ENCODE measurements at places on chromosomes 5 and 9. TPM values are rescaled to one million over a fixed set of nuclear protein-coding genes. Genes with fewer than 3 reads are reported as not detected.
A peak's percentile ranks its signal among the peaks of the same experiment; 100 is the strongest.

The PCDHGA11 gene
- 3.8 TPM for total RNA-seq

The PIP5KL1 gene
- total RNA-seq: 0.85 TPM

The ITGA1 gene
- total RNA-seq: 28.4 TPM

The IL3 gene
- not detected for total RNA-seq

The CCDC183 gene
- 2.1 TPM for total RNA-seq

The SPINK4 gene
- not detected for total RNA-seq

The DIRAS2 gene
- total RNA-seq: 0.30 TPM

The MAPK9 gene
- total RNA-seq: 40.9 TPM

The PCDHA10 gene
- 0.05 TPM for total RNA-seq

The PCDHB5 gene
- total RNA-seq: 2.3 TPM

The LECT2 gene
- total RNA-seq: not detected

The HAVCR2 gene
- 3.1 TPM for total RNA-seq

The CD74 gene
- total RNA-seq: 251 TPM

The PCDHB4 gene
- total RNA-seq: 0.80 TPM

The ZDHHC11 gene
- total RNA-seq: 18.7 TPM

DNA sequence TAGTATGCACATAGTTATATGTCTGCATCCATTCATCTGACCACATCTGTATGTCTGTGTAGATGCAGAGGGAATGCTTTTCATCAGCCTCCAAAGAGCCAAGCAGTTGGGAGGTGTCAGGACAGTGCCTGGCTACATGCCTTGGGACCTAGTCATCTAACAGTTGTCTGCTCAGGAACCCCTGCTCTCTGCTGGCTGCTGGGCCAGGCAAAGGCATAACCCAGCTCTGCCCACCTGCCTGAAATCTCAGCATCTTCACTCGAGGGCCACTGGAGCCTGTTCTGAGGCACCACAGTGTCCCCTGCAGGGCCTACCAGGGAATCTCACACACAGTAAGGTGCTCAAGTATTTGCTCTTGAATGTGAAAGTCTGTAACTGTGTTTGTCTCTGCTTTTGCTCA is 3.7 kb downstream of the C9orf50 start:
- DNase-seq: no peak

DNA sequence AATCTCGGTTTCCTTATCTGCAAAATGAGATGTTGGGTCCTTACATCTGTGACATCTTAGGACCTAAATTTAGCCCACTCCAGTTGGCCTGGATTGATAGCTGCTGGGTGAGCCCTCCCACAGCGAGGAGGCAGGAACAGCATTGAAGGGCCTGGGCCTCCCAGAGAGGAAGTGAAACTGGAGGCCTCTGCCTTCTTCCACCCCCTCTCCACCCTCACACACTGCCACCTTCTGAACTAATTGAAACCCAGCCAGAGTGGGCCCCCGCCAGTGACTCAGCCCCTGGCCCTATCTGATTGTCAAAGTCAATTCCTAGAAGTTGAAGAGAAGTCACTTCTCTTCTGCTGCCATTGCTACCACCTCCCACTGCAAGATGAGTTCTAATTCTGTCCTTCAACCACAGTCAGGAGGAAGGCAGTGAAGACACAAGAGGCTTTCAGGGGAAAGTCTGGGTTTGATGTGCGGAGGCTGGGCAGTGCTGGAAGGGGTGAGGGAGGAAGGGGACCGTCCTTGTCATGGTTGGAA is 55.2 kb upstream of the NEK6 start:
- DNase-seq: peak; percentile 51

DNA sequence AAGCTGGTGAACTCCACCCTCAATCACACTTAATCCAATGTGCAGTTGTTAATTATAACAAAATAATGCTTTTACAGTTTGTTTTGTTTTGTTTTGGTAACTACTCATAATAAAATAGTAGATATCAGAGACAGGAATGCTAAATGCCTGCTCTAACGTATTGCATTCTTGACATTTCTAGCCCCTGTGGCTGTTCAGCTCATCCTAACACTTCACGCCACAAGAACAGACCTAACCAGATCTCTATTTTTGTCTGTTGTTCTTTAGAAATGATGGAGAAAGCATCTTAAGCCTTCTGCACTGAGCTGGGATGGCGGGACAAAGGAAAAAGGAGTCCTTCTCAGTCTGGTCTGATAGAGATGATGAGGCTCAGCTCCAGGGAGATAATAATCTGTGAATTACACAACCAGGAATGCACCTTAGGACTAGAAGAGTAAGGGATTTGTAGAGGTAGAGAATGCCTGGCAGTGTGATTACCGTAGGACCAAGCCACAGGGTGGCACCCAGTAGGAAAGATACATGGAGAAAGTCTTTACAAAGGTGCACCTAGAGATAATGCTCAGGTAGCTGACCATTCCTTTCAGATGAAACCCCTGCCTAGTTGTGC is 628.8 kb downstream of the PDE4D start:
- no peak for DNase-seq

DNA sequence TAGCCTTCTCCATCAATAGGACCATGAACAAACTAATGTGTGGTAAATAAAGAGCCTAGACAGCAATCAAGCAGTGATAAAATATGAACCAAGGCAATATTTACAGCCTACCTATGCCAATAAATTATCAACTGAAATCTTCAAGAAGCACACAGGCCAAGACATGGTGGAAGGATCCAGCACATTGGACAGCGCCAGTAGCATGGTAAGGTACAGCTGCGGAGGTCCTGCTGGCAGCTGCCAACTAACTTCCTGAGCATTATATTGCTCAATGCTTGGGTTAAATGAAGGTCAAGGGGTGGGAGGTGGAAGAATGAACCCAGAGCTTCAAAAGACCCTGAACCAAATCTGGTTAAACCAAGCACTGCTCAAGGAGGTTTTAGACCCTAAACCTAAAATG is 16.5 kb upstream of the SPDL1 start:
- no peak for DNase-seq

DNA sequence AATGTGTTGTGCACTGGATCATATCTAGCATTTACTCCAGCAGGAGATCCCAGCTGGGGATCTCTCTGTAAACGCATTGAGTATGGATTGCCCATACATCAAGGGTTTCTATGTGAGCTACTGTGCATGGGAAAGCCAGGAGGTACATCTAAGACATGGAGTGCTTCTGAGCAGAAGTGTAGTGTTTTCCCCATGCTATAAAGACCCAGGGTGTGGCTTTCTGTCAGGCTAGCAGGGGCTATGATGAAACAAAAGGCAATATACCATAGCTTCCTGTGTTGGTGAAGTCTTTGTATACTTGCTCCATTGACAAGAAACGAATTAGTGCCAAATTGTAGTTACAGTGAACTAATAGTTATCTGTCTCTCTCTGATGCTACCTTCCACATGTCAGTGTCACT is 329.3 kb upstream of the TLE4 start:
- no peak for DNase-seq

DNA sequence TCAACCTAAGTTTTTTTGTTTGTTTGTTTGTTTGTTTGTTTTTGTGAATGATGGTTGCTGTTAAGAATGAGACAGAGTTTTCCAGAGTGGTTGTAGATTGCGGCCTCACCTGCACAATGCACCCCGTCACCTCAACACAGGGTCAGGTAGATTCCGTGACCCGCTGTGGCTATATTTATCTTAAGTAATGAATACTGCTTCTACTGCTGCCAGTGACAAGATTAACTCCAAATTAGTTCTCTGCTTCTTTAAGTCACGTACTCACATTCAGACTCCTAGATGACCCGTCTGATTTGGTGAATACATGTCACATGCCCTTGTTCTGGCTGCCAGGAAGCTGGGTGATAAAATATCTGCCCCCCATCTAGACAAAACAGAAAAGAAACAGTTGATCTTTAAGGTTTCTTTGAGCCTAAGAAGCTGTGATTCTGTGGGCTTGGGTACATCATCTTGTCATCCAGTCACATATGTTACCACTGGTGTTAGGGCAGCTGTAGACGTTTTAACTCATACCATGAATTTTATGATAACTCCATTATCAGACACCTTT is 52.9 kb downstream of the CFAP95 start:
- no peak for DNase-seq

GRCh38 chr5:134240421-134240962 is 14.6 kb upstream of the PPP2CA start:
- DNase-seq: no peak

GRCh38 chr9:134127616-134128015 is 8.3 kb upstream of the WDR5 start:
- DNase-seq: no peak

DNA sequence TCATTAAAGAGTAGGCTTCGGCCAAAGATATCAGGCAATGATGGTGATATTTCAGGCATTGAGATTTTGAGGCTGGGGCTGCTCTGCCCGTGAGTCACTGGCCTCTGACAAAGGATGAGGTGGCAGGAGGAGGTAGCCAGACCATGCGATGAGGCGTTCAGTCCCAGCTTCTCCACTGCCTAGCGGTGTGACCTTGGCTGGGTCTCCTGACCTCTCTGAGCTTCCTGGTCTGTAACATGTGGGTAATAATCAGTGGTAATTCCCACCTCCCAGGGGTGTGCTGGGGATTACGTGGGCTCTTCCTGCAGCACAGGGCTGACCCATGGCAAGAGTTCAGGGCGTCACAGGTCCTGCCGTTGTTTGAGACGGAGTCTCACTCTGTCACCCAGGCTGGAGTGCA is 73.2 kb upstream of the RAPGEF1 start:
- DNase-seq: no peak

DNA sequence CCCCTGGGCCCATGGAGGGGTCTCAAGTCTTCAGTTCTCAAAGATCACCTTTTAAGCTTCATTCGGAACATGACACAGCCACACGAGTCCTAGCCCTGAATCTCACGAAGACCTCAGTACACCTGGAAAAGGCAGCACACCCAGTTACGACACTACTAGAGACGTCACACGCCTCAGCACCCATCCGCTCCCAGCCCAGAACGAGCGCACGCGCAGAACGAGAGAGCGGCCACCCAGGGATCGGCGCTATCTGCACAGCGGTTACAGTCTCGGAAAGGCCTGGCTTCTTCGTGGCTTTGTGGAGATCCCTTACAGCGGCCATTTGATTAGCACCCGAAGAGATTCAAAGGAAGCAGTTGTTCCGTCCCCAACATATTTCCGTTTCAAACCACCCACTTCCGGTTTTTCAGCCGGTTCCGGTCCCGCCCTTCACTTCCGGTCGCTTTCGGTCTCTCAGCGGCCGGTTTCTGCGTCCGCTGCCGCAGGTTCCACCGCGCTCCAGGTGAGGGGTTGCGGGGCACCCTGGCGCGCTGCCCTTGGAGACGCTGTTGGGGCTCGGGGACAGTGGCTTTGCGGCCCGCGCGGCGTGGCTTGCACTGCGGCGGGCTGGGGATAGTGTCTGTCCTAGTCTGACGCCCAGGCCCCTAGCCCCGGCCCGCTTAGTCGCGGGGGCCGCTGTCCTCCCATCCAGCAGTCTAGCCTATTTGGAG is at the start of gene UBLCP1:
UBLCP1 (plus strand) TSS at position 432 of the 710 bp plus-strand sequence. CDS start 5,626 bp downstream, outside the sequence.
- peak; percentile 80 for DNase-seq

GRCh38 chr5:135040034-135040332 is 6.0 kb upstream of the PITX1 start:
- DNase-seq: no peak

- no peak for DNase-seq
Observed at GRCh38 chr9:690517-691111, 150.9 kb upstream of the DMRT1 start.

- DNase-seq: no peak
Observed at GRCh38 chr9:136626740-136627642, 35.7 kb upstream of the EGFL7 start.

GRCh38 chr5:2575871-2576270 is 175.6 kb downstream of the IRX2 start:
- no peak for DNase-seq

DNA sequence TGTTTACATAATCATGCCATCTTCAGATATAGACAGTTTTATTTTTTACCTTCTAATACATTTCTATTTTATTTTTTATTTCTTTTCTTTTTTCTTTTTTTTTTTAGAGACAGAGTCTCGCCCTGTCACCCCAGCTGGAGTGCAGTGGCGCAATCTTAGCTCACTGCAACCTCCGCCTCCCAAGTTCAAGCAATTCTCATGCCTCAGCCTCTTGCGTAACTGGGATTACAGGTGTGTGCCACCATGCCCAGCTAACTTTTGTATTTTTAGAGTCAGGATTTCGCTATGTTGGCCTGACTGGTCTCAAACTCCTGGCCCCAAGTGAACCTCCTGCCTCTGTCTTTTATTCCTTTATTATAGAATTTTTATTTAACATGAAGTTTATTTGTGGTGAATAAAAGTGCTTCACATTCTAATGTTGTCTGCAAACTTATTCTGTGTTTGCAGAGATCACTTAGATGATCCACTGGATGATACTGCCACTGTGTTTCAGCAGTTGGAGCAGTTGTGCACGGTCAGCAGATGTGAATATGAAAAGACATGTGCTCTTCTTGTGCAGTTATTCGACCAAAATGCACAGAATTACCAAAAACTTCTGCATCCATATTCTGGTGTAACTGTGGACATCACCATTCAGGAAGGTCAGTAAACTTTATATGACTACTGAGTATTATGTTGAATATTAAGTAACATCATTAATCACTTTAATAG is 62.2 kb downstream of the RANBP17 start:
- DNase-seq: no peak

- no peak for DNase-seq
Observed at GRCh38 chr9:38107811-38108304, 38.8 kb upstream of the SHB start.

DNA sequence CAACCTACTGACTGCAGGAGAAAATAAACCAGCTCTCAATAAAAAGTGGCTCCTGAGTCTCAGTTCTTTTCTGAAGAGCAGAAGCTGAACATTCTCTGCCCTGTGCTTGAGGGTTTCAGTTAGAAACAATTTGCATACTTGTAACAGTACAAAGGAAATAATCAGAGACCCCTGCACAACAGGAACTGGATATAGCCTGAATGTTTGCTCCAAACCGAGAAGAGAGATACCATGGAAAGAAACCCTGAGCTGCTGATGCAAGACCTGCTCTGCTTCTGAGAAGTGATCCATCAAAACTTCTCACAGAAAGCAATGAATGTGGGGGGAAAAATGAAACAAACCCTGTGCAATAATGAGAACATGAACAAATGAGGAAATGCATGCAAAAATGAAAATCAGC is 592.9 kb downstream of the SEMA5A start:
- DNase-seq: no peak

GRCh38 chr9:135670721-135671590 is 7.8 kb downstream of the LCN9 start:
- no peak for DNase-seq

GRCh38 chr5:136516637-136517036 is 151.3 kb upstream of the TRPC7 start:
- DNase-seq: no peak

GRCh38 chr5:124093658-124094057 is 581.7 kb downstream of the CSNK1G3 start:
- DNase-seq: no peak

DNA sequence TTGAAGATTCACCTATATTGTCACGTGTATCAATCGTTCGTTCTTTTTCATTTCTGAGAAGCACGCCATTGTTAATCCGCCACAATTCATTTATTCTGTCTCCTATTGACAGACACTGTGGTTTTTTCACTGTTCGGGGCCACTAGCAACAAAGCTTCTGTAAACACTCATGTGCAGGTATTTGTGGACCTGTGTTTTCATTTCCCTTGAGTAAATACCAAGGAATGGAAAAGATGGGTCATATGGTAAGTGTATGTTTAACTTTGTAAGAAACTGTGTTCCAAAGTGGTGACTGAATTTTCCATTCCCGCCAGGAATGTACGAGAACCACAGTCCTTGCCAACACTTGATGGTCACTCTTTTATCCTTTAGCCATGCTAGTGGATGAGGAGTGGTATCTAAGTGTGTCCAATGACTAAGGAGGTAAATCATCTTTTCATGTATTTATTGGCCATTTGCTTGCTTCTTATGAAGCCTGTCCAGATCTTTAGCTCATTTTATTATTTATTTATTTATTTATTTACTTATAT is 10.7 kb downstream of the ABO start:
- DNase-seq: no peak

All from left ventricle myocardium inferior (tissue), 1 donor.